ENCODE measurements at places on chromosomes 1 and 21.

- DNase-seq: no peak
These were observed 119.7 kb downstream of the C1orf21 start for GRCh38 chr1:184506481-184506880.

- no peak for DNase-seq
These were observed 22.4 kb upstream of the MAGOH start for GRCh38 chr1:53260631-53261247.

- peak; percentile 48 for DNase-seq
These were observed 5.7 kb downstream of the TPM3 start for GRCh38 chr1:154186177-154186576.

- DNase-seq: no peak
These were observed 100.7 kb upstream of the OLFM3 start for GRCh38 chr1:102097451-102097850.

DNA sequence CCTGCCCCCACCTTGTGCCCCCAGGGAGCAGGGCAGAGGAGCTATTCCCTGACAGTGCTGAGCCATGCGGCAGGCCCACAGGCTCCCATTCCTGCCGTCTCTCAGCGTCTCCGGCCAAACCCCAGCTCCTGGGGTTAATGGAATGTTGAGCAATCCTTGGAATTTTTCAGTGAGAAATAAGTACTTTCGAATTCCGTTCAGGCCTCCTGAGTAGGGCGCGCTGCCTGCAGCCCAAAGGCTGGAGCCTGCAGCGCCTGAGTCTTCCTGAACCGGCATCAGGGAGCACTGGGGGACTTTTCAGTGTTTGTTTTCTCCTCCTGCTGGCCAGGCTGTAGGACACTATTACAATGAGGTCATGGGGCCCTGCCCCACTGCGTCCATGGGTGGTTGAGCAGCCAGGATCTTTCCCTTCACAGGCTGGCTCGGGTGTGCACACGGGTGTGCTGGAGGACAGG lies 33.3 kb upstream of the CSF1 start:
- peak; percentile 96 for DNase-seq

GRCh38 chr1:232477728-232478127 lies 152.2 kb downstream of the SIPA1L2 start:
- DNase-seq: peak; percentile 98

GRCh38 chr1:41714638-41715389 lies 203.9 kb downstream of the HIVEP3 start:
- no peak for DNase-seq

GRCh38 chr1:34013958-34014737 lies 150.3 kb downstream of the HMGB4 start:
- DNase-seq: no peak

Measured in EL (cell line).